ENCODE measurements at places on chromosomes 2 and 18.

- DNase-seq: no peak
Observed at GRCh38 chr18:21146016-21146415, 34.4 kb upstream of the ROCK1 start.

DNA sequence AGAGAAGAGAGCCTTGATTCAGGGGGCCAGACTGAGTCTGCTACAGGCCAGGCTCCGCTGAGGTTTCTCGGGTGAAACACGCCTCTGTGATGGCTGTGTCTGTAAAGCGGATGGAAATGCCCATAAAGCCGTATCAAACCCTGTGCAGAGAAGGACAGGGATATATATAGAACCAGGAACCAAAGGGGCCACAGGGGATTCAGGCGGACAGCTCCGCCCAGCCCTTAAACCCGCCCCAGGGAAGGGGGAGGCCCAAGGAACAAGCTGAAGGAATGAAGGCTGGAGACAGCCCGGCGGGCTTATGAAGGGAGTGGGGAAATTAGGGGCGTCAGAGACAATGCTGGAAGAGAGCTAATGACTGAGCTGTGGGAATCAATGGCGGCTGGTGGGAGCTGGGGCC lies 42.1 kb downstream of the NHEJ1 start:
- DNase-seq: no peak

- no peak for DNase-seq
Observed at GRCh38 chr2:31328026-31328425, 86.5 kb downstream of the XDH start.

GRCh38 chr2:44817673-44818335 lies 123.7 kb upstream of the SIX3 start:
- no peak for DNase-seq

DNA sequence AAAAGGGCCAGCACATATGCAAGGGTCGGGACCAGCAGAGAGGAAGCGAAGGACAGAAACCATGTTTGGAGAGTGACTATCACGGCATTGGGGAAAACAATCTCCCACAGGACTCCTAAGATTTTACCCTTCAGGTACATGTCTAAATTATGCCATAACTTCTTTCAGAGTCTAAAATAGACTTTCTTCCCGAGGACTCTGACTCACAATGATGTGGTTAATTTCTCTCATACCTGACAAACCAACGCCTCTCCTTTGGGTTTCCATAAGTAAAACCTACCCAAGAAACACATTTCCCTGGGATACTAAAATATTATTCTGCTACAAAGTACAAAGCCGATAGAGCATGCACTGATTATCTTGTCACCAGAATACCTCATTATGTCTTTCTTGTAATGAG lies 127.8 kb upstream of the NETO1 start:
- DNase-seq: no peak

DNA sequence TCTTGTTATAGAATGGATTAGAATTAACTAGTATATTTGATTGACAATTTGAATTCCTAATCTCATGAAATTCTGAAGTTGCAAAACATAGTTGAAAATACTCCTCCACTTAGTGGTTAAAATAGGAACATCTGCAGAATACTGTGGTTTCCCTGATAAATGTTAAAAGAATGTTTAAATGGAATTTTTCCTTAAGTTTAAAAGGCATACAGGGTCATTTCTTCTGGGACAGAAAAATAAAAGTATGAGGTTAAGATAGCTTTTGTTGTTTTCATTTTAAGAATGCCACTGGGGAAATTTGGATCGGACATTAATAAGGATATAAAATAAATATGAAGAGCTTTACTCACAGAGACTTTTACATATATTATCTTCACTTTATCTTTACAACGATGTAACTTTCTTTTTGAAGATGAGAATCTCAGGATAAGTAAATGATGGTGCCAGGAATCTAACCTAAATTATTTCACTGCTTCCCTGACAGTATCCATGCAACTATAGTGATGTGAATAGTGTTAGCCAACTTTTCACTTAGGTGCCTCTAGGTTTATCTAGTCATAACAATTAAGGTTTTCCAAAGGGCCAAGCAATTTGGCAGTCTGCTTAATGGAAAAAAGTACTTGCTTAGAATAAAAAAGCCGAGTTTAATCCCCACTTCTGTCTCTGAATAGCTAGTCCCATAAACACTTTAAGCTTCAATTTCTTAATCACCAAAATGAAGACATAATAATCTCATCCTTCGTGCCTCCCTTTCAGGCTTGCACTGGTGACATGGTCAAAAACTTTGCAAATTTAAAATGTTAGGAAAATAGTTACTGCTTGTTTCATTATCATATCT lies 151.8 kb upstream of the STK17B start:
- no peak for DNase-seq

DNA sequence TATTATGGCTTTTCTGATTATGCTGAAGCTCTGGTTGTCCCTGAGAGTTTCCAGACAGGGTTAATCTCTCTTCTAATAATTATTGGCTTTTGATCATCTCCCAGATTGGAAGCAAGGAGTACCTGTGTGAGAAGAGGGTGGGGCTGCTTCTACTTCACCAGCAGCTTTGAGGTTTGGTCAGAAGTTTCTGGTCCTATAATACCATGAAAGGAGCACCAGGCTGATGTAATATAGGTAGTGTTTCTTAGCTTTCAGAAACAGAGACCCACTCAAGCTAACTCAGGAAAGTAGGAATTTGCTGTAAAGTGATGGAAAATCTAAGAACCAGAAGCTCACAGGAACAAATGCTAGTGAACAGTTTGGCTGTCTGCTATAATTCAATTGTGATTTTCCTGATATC lies 57.6 kb downstream of the SGPP2 start:
- DNase-seq: no peak

- DNase-seq: no peak
Observed at GRCh38 chr18:26473672-26474071, 74.7 kb downstream of the KCTD1 start.

- no peak for DNase-seq
Observed at GRCh38 chr2:242031481-242032019, 162.0 kb downstream of the RTP5 start.

Measured in hematopoietic multipotent progenitor cell treated with erythropoietin and hydrocortisone succinate and interleukin-3 and kit ligand, for 15 days (in vitro differentiated cells).